Panc1 (cell line): ENCODE measurements at places on chromosomes 5 and 9.

DNA sequence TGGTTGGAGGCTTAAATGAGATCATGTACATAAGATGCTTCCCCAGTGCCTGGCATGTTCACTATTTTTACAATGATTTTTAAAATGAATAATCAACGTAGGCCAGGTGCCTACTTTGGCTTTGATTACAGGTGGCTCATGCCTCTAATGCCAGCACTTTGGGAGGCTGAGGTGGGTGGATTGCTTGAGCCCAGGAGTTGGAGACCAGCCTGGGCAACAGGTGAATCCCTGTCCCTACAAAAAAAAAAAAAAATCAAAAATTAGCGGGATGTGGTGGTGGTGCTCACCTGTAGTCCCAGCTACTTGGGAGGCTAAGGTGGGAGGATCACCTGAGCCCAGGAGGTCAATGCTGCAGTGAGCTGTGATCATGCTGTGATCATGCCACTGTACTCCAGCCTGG is 9.2 kb downstream of the PCDH12 start:
- no peak for DNase-seq

DNA sequence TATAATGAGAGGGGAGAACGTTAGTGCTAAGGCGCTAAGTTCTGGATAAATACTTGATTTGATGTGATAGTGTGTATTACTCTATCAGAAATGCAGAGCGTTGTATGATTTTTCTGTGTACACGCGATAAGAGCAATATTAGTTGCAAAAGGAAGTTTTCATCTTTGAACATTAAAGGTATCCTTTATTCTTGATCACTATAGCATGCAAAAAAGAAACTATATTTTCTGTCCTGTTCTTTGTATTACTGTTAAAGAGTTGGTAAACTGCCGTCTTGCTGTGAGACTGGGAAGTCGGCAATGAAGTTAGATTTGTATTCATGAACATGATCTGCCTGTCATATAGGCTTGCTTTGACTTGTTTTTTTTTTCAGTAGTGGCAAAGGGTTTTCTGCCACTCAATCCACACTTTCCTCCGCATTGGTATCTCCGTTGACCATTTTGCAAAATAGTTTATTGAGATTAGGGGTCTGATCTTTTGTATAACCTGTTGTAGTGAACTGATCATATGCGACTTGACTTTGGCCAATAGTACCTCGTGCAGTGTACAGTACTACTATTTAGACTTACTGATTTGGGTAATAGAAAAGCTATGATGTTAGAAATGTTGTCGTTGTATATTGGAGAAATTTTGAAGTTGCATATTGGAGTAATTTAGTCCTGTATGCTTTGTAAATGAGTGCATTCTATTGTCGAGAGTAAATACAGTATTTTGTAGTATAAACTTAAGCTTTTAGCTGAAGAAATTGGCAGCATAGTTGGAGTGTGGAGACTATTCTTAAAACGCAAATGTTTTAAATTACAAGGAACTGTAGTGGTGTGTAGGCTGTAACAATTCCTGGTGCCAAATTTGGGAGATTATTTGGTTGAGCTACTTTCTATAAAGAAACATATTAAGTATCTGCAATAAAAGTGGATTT is 1.7 kb downstream of the DENND4C start:
- no peak for DNase-seq

GRCh38 chr9:127179633-127180441 is 57.4 kb upstream of the ANGPTL2 start:
- DNase-seq: no peak

- no peak for DNase-seq
These were observed 10.3 kb upstream of the DOCK2 start for GRCh38 chr5:169626779-169627178.

DNA sequence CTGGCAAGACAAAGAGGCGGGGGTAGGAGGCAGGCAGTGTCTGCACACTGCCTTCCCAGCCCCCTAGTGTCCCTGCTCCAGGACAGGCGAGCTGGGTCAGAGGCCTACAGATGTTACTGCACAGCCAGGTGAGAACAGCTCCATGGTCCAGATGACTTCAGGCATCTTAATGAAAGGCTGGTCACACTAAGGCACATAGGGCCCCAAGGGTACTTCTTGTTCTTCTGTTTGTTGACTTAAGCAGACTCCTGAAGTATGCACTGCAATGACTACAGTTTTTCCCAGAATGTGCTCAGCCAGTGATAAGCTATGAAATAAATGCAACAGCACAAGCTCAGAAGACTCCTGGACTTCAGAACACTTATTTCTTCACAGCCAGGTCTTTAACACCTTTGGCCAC is 27.4 kb downstream of the ATPSCKMT start:
- DNase-seq: no peak
